ENCODE measurements at places on chromosomes 1 and 21. TPM values are rescaled to one million over a fixed set of nuclear protein-coding genes. Genes with fewer than 3 reads are reported as not detected.

C1QA gene
- 291 TPM for total RNA-seq

IGSF8 gene
- 11.4 TPM for total RNA-seq

GRCh38 chr1:20202166-20202565 is 15.8 kb upstream of the PLA2G2C start:
- no peaks in the 10 kb centered on the region for H3K27me3 ChIP-seq
- no peak overlapping the region for H3K4me3 ChIP-seq
- no peaks in the 10 kb centered on the region for H3K4me1 ChIP-seq
- no peak overlapping the region for H3K27ac ChIP-seq

- no peaks in the 10 kb centered on the region for H3K27me3 ChIP-seq
- H3K27ac ChIP-seq = no peak overlapping the region
- no peak for DNase-seq
- H3K36me3 ChIP-seq = no peaks in the 10 kb centered on the region
These were observed 332.2 kb downstream of the NTNG1 start for GRCh38 chr1:107473065-107473464.

DNA sequence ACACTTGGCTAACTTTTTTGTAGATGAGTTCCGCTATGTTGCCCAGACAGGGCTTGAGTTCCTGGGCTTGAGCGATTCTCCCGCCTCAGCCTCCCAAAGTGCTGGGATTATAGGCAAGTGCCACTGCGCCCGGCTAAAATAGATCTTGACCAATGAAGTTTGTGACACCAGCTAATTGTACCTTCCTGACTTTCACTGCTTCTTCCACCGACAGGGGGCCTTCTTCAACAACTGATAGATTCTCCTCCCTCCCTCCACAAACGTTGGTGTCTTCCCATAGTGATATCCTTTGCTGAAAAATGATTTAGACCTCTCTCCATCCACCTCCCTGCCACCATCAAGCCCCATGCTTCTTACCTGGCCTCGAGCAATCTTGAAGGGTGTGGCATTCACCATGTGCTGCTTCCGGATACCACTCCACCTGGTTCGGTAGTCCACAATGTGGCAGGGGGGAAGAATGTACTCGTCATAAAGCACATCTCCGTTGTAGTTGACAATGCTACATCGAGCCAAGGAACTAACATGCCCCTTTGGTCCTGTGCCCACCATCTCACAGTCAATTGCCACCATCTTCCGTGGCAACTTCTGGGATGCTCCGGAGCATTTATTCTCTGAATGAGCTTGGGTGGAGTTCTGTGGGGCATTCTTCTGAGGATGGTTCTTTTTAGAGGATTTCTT is 1.6 kb upstream of the METTL25B start:
- no peak for DNase-seq
- peaks cover 48% of the 10 kb centered on the region for H3K4me1 ChIP-seq
- no peaks in the 10 kb centered on the region for H3K27me3 ChIP-seq
- H3K36me3 ChIP-seq = peaks cover 39% of the 10 kb centered on the region
- H3K4me3 ChIP-seq = peak overlapping the region; percentile 75
